CD8-positive, alpha-beta memory T cell (primary cell): ENCODE measurements at places on chromosomes 3 and 15. TPM values are rescaled to one million over a fixed set of nuclear protein-coding genes. Genes with fewer than 3 reads are reported as not detected.

- no peak for DNase-seq
- H3K4me1 ChIP-seq = no peaks in the 10 kb centered on the region
- H3K27ac ChIP-seq = no peak overlapping the region
- no peak overlapping the region for H3K4me3 ChIP-seq
Measured at GRCh38 chr15:25701721-25702465, 161.2 kb downstream of the ATP10A start.

DNA sequence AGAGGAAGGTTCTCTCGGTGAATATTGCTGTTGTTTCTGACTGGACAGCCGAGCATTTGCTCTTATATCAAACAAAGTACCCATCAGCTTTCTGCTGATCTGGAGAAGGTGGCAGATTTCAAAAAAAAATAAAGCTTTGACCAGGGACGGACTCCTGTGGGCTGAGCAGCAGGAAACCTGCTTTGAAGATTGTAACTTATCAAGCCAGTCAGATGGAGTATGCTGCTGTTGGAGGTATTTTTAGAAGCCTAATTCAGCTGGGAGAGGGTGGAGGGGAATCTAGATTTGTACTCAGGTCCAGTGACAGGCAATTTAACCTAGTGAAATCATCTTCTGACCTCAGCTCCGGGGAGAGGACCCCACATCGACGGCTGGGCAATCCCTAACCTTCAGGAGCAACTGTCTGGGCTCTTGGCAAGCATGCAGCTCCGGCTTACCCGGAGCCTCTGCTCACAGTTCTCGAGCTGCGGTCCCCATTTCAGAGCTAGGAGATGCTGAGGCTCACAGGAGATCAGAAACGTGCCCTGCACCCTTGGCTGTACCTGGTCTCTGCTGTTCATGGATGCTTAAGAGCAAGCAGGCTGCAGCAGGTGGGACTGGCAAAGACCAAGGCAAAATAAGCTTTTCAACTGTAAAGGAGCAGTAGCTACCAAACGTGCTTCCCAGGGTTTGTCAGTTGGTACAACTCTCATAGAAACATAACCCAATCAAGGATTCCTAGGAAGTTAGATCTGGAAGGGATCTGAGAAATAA lies 89.3 kb upstream of the ST8SIA2 start:
- H3K27me3 ChIP-seq = no peaks in the 10 kb centered on the region
- no peaks in the 10 kb centered on the region for H3K4me1 ChIP-seq
- no peak for DNase-seq
- H3K4me3 ChIP-seq = no peak overlapping the region
- no peaks in the 10 kb centered on the region for H3K36me3 ChIP-seq

- H3K4me3 ChIP-seq = no peak overlapping the region
- DNase-seq = no peak
- no peaks in the 10 kb centered on the region for H3K36me3 ChIP-seq
- H3K27ac ChIP-seq = no peak overlapping the region
- H3K27me3 ChIP-seq = no peaks in the 10 kb centered on the region
Measured at GRCh38 chr3:56930706-56931105, 129.0 kb upstream of the ARHGEF3 start.

The MYRIP gene
- polyA plus RNA-seq = not detected

The KLF15 gene
- polyA plus RNA-seq = not detected
